ENCODE measurements at places on chromosomes 3 and 15.
A peak's percentile ranks its signal among the peaks of the same experiment; 100 is the strongest.

DNA sequence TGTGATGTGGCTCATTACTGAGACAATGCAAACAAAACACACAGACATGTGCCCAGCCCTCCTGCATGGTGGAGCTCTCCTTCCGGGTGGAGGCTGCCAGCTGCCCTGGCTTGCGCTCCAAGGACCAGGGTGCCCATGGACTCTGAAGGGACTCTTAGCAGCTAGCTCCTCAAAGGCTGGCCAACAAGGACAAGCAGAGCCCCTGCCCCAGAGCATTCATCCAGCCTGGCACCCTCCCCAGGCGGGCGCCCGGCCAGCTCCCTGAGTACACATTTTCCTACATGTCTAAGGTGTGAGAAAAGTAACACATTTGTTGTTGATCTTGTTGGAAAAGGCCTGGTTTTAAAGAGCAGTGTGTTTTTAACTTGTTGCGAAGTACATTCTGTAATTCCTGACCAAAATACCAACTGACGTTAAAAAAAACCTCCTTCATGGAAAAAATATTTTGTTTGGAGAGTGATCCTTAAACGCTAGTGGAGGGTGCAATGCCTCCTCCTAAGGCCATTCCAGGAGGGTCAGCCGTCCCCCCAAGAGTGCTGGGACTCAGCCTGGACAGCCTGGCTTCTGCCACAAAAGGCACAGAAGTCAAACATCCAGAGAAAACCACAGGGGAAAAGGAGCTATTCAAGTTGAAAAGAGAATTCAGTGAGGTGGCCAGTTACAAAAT lies 86.9 kb downstream of the KLF15 start:
- DNase-seq = no peak

DNA sequence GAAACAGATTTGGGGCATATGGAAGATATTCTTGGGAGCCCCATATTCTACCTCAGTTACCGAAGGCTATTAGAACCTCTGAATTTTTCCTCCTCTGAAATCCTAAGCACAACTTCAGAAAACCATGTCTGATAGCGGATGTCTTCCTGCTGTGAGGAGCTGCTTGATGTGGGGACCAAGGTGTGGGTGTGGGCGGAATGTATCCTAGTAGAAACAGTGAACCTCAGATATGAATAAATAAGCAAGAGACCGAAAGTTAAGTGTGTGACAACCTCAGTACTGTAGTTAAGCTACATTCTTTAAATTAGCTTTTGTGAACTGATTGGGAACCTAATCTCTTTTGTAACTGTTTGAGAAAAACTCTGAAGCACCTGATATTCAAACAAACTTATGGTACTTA lies 46.9 kb downstream of the SENP2 start:
- DNase-seq = no peak

- peak; percentile 88 for DNase-seq
Observed at GRCh38 chr15:28921919-28922706, 36.3 kb downstream of the APBA2 start.

DNA sequence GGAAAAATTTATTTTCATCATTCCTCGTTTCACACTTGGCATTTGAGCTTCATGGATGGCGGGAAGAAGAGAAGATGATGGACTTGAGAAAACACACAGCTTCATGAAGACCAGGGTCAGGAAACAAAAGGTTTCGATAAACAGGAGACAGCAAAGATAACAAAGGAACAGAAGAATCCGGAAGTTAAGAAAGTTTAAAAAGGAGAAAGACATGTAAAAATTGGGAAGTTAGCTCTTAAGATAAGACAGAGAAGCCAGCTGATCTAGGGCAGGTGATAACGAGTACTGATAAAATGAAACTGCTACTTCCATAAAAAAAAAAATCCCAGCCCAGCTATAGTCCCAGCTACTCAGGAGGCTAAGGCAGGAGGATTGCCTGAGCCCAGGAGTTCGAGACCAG lies 23.9 kb downstream of the IL5RA start:
- no peak for DNase-seq

GRCh38 chr15:39165020-39165706 lies 415.7 kb upstream of the THBS1 start:
- no peak for DNase-seq

DNA sequence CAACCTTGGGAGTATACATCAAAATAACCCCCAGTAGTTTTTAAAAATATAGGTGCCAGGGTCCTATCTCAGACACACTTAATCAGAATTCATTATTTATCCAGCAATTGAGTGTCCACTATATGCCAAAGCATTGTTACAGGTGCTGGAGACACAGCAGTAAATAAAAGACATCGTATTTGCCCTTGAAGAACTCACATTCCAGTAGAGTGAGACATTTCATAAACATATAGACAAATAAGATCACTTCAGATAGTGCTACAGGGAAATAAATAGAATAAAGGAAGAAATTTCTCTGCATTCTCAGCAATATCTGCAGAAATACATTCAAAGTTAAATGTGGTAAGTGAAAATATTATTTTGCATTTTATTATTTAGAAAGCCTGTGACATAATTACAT lies 34.1 kb upstream of the ANKRD28 start:
- DNase-seq = no peak

- no peak for DNase-seq
Observed at GRCh38 chr3:128714887-128715491, 11.0 kb upstream of the RAB7A start.

DNA sequence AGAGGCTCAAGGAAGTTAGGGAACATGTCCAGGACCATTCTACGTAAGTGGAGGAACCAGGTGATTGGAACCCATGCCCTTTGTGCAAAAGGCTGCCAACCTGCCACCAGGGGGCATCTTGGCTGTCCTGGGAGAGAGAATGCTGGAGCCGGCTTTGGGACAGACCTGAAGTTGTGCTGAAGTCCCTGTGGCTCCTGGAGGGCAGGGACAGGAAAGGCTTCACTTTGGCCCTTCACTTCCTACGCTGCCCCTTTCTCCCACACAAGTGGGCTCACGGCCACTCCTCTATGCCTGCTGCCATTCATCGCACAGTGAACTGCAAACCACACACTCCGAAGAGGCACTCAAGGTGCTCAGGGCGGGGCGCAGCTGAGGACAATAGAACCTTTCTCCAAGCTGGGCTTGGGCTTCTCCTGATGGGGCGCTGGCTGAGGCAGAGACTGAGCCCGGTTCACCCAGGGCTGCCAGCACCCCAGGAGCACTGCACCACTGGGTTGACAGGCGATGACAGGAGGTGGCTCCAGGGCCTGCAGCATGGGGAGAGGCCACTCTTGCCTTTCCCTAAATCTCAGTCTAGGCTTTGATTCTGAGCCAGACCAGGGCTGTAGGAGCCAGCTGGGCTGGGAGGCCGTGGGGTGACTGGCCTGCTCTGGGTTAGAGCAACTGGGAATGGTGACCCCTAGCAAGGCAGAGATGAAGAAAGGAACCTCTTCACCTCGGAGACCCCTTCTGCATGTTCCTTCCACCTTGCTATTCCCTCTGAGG lies 8.4 kb downstream of the SHF start:
- DNase-seq = peak; percentile 90

DNA sequence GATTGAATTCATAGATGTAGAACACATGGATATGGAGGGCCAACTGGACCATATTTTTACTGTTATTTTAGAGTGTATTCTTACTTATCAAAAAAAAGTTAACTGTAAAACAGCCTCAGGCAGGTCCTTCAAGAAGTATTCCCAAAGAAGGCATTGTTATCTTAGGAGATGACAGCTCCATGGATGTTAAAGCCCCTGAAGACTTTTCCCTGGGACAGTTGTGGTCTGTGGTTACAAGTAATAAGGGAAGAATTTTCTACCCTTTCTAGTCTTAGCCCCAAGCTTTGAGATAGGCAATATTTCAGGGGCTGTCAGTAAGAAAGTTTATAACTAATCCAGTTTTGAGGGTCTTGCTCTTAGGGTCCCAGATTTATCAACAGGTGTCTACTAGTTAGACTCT lies 62.5 kb downstream of the LRRC49 start:
- DNase-seq = no peak

All from H7 (cell line).